ENCODE measurements at places on chromosomes 16 and 17.

DNA sequence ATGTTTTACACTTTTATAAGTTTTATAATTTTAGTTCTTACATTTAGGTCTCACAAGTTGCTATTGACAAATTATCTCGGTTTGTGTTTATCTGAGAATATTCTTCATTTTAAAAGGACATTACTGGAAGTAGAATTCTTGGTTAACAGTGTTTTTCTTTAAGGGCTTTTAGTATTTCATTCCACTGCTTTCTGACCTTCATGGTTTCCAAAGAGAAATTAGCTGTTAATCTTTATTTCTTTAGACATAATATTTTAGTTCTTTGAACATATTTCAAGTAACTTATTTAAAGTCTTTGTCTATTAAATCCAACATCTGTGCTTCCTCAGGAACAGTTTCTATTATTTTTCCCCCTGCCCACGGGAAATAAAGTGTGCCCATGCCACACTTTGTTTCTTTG is 240.1 kb upstream of the AXIN2 start:
- DNase-seq: no peak

GRCh38 chr17:66720027-66720426 is 114.9 kb upstream of the CACNG5 start:
- no peak for DNase-seq

- DNase-seq: peak; percentile 52
These were observed 12.0 kb downstream of the CORO7 start for GRCh38 chr16:4404247-4404966.

GRCh38 chr16:74591876-74592650 is 14.9 kb downstream of the GLG1 start:
- no peak for DNase-seq

DNA sequence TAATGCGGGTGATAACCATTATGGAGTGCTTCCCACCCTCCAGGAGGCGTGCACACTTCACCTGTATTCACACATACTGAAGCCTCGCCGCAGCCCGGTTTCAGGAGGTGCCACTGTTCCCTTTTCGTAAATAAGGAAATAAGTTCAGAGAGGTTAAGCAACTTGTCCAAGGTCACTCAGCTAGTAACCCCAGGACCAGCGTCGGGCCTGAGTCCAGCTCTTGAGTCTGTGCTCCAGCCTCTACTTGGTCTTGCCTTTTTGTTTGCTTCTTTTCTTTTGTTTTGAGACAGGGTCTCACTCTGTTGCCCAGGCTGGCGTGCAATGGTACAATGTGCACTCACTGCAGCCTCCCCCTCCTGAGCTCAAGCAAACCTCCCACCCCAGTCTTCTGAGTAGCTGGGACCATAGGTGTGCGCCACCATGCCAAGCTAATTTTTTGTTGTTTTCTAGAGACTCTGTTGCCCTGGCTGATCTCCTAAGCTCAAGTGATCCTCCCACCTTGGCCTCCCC is 63.5 kb upstream of the CIBAR2 start:
- DNase-seq: no peak

- no peak for DNase-seq
These were observed 14.6 kb downstream of the HOXB1 start for GRCh38 chr17:48515925-48516900.

- DNase-seq: no peak
These were observed 115.0 kb downstream of the BANP start for GRCh38 chr16:88066234-88066633.
